ENCODE measurements at places on chromosomes 5 and 9.

GRCh38 chr9:73168298-73168934, 16.8 kb downstream of the ANXA1 start:
- no peak for DNase-seq

DNA sequence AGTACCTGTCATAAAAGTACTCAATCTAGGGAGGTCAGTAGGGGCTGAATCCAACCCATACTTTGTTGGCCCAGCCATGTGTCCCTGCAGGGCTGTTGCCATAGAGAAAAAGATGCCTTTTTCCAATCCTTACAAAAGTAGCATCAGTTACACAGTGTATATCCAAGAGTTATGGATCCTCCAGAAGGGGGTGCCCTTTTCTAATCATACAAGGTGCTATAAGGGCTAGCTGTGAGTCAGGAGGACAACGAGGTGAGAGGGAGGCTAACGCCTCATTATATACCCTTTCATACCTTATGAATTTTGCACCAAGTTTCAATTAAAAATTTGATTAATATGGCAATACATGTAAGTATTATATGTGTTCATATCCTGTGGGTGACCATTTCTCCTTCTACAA, 4.8 kb downstream of the KIAA0825 start:
- DNase-seq = peak; percentile 7

DNA sequence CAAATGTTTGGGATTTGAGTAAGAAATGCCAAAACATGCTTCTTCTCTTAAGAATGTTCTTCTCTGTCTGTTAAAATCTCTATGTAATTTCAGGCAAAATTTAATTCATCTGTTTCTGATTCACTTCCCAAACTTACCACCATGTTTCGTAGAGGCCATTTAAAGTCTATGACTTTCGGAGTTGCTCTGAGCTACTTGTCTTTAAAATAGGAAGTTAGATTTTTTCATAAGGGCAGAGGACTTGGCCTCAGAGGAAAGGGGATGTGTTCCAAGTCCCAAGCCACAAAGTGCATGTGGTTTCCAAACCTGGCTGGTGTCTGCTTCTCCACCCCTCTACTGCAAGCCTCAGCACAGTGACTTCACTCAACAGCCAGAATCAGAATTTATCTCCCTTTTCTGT, 111.3 kb upstream of the ADRA1B start:
- no peak for DNase-seq

GRCh38 chr5:146130440-146131045, 25.2 kb upstream of the PLAC8L1 start:
- peak; percentile 35 for DNase-seq

DNA sequence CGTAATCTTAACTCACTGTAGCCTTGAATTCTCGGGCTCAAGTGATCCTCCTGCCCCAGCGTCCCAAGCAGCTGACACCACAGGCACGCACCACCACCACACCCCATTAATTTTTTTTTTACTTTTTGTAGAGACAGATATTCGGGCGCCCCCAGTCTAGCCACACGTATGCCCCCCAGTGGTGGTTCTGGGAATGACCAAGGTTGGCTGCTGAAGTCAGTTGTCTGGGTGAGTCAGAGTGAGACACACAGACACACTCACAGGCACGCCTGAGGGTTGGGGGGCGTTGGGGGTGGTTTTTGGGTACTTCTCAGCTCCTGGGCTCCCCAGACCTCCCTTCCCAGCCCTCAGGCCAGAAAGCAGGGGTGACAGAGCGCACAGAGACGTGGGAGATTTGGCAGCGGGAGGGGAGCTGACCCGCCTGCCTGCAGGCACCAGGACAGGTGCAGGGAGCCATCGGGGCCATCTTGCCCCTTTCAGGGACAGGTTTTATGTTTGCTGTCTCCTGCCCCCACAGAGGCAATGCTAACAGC, 4.2 kb upstream of the ENTPD8 start:
- DNase-seq = peak; percentile 73

- DNase-seq = peak; percentile 58
These were observed 46.7 kb downstream of the MYO10 start for GRCh38 chr5:16889203-16889971.

DNA sequence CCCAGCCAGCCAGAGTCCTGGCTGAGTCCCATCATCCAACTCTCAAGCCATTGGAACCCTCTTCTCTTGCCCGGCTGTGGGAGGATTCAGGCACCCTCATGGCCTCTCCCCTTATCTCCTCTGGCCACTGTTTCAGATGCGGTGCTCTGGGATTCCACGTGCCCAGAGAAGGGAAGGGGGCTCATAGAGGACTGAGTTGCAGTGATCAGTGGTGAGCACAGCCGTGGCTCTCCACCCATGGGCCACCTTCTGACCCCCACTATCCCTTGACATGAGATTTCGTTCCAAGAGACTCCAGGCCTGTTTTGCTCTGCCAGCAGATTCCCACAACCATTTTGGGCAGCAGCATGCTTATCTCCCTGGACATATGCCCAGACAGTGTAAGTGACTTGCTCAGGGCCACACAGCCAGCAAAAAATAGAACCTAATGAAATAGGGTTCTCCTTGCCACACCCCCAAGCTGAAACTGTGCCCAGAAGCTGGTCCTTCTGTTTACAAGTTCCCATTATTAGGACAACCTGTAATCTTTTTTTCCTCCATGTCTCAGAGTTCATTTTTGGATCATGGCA, 2.7 kb downstream of the GPX3 start:
- no peak for DNase-seq

DNA sequence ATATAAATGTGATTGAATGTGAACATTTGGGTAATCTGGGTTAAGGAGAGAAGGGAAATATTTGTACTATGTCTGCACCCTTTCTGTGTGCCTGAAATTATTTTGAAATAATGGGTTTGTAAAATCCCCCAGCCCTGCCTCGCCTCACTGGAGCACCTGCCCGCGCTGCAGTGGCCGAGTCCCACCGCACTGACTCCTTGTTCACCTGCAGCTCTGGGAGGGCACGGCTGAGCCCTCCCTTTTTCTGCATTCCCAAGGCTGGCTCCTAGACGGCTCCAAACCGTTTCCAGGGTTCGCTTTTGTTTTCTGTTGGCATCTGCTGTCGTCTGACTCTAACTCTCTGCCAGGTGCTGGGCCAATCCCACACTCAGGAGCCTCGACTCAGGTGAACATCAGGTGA, 17.6 kb upstream of the PPP1R26 start:
- no peak for DNase-seq

- no peak for DNase-seq
These were observed 8.5 kb upstream of the TPM2 start for GRCh38 chr9:35698231-35698630.
